ENCODE measurements at places on chromosomes 13 and 19. TPM values are rescaled to one million over a fixed set of nuclear protein-coding genes. Genes with fewer than 3 reads are reported as not detected.

- DNase-seq = no peak
These were observed 9.7 kb upstream of the ZNF709 start for GRCh38 chr19:12494260-12494860.

ADAMTSL5 gene
- total RNA-seq = 0.23 TPM

GRCh38 chr13:28744091-28744536, 25.3 kb upstream of the SLC46A3 start:
- DNase-seq = no peak

ZNF132 gene
- total RNA-seq = 1.8 TPM

DNA sequence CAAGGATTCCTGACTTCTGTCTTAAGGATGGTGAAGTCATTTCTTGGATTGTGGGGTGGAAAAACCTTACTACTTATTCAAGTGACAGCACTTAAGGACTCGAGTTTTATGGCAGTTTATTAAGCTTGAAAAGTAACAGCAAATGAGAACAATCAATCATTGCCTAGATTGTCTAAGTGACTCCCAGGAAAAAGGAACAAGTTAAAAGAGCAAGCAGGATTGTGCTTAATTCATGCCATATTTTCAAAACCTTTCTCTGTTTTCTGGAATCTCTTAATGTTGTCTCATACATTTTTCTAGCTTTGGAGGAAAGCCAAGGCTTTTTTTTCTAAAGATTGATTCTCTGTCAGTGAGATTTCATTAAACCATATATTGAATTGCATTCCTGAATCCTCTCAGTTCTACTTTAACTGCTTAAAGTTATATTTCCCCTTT, 236.2 kb upstream of the HTR2A start:
- DNase-seq = no peak

- DNase-seq = no peak
These were observed 94.2 kb upstream of the MCF2L start for GRCh38 chr13:112874751-112875300.

CGB2 gene
- not detected for total RNA-seq

DNA sequence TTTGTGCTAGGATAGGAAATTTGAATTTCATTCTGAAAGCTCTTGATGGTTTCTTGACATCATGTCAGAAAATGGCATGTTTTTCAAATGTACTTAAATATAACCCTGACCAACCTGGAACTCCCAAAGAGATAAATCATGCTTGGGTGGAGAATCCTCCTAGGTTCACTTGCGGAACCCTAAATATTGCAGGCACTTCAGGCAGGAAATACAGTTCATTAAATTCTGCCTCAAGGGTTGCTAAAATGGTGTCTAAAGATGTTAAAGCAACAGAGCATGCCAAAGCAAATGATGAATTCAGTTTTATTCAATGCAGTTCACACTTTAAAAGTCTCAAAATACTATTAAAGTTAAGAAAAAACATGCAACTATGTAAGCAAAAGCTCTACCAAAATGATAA, 415.9 kb downstream of the SLITRK6 start:
- no peak for DNase-seq

DNA sequence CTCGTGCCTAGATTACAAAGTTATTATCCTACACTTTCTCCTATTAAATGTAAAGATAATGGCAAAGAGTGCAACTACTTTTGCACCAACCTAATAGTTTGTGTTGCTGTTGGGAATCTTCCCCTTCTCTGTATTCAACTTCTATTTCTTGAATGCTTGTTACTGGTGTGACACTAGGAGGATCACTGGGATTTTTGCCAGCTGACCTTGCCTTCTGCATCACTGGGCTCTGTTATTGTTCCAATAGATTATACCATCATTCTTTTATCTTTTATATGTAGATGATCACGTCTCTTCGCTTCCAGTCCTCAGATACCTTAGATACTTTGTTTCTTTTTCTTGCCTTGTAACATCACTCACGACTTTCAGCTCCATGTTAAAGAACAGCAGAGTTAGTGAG, 3.5 kb upstream of the OR10H4 start:
- DNase-seq = no peak

SPRY2 gene
- 25.8 TPM for total RNA-seq

GRCh38 chr19:48543121-48543710, 8.8 kb upstream of the SULT2B1 start:
- DNase-seq = no peak

COX7A1 gene
- total RNA-seq = not detected

DNA sequence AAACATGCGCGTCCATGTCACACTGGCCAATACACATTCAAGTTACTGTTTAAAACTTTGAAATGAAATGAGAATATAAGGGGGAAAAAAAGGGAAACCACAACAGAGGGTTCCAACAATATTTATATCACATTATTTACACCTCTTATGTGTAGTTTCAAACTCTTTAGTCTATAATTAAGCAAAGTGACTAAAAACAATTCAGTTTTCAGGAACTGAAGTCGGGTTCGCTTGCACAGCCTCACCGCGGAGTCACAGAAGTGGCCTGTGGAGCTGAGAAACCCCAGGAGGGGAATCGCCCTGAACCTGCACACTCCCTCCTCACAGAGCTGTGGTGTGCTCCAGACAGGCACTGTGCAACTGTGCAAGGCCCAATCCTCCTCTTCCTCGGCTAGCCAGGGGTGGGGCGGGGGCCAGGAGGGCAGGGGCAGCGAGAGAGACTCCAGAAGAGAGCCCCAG, 75.9 kb downstream of the STK24 start:
- no peak for DNase-seq

- no peak for DNase-seq
These were observed at the start of gene STK24 for GRCh38 chr13:98576963-98577835. STK24 (minus strand) TSS chr13:98577107; CDS start chr13:98576786, 321 bp downstream.

All from epithelial cell of proximal tubule (primary cell).